ENCODE measurements at places on chromosomes 1 and 21.

GRCh38 chr1:225454733-225455132, 26.9 kb upstream of the LBR start:
- DNase-seq, result peak; percentile 87

- DNase-seq, result no peak
Measured at GRCh38 chr1:152761609-152762213, 3.9 kb downstream of the KPRP start.

DNA sequence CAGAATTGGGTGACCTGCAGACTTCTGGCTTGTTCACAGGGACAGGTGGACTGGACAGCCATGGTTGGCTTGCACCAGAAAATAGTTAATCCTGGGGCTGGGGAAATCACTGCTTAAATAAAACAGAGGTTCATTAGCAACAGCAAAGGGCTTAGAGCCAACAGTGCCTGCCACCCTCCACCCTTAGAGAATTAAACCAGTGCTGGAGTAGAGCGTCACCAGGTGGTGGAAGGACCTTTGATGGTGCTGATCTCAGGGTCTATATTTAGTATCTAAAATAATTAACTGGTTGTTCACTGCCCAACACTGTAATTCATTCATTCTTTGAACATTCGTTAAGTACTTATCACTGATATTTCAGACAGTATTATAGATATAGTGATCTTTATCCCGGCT, 34.7 kb upstream of the PDE9A start:
- DNase-seq, result no peak

DNA sequence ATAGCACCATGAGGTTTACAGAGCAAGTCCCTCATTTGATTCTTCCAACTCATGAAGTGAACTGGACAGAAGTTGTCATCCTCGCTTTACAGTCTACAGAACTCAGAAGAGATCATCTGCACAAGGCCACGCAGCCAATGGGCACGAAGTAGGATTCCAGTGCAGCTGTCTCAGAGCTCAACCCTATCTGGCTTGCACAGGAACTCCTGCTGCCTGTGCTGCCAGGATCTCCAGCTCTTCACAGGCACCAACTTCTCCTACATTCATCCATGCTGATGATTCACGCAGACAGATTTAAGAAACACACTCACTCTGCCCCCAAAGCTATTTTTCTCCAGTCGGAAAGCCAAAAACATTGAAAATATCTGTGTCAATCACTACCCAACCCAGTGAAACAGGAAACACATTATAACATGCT, 157.0 kb downstream of the RERE start:
- DNase-seq, result no peak

- no peak for DNase-seq
Measured at GRCh38 chr1:21933397-21934248, 3.5 kb downstream of the HSPG2 start.

DNA sequence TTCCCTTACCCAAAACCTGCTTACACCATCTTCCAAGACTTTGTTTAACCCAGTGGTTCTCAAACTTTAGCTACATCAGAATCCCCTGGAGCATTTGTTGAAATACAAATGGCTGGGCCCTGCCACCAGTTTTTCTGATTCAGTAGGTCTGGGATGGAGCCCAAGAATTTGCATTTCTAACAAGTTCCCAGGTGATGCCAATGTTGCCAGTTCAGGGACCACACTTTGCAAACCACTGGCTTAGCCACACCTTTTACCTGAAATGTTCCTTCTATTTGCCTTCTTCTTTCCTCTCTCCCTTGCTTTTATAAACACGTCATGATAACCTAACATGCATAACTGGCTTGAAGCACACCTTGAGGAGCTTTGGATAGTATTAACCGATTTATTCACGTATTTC, 16.1 kb upstream of the FCAMR start:
- DNase-seq, result no peak

GRCh38 chr1:164337885-164338284, 221.1 kb upstream of the PBX1 start:
- DNase-seq, result no peak

DNA sequence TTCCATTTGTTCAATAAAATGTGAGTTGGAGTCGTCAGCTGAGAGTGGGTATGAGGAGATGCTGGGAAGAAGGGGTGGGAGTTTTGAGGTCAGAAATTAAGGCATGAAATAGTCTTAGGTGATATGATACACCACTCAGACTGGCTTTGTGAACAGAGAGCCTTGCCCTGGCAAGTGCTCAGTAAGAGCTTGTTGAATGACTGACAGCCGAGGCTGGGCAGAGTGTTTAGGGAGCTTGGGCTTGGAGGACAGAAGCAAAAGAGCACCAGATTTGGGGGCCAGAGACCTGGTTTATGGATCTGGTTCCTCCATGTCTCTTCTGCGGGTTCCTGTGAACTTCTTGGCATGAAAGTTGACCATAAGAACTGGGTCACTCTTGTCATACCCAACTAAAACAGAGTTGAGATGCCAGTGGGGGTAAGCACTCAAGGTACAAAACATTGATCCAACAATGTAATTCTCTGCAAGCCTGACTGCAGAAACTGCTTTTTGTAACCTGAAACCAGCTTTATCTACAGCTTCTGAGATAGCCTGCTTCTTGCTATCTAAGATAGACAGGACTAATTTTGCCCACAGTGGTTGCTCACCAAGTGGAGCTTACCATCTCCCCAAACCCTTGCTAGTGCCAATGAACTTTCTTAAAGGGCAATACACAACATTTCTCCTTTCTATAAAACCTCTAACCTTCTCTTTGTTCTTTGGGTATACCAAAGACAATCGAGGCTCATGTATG, 126.4 kb downstream of the TENT5C start:
- DNase-seq, result no peak

DNA sequence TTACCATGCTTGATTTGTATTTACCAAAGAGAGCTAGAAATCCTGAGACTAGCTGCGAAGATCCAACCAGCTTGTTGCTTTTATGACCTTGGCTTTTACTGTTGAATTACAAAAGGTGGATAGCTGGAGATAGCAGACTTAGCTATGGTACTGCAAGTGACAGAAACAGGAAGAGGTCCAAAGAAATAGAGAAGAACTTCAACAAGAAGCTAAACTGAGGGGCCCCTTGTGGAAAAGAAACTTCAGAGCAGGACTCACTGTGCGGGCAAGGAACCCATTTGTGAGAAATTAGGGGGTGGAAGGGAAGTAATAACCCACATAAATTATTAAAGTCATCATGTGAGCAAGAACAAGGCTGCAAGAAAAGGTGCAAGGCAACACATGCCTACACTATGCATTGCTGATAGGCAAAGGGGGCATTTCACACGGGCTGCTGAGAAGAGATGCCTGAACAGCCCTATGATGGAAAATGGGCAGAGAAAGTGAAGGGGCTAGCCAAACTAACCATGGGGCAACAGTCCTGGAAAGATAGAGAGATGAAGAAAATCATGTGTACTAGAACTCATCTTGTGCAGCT, 116.6 kb upstream of the PRDX6 start:
- DNase-seq, result no peak

DNA sequence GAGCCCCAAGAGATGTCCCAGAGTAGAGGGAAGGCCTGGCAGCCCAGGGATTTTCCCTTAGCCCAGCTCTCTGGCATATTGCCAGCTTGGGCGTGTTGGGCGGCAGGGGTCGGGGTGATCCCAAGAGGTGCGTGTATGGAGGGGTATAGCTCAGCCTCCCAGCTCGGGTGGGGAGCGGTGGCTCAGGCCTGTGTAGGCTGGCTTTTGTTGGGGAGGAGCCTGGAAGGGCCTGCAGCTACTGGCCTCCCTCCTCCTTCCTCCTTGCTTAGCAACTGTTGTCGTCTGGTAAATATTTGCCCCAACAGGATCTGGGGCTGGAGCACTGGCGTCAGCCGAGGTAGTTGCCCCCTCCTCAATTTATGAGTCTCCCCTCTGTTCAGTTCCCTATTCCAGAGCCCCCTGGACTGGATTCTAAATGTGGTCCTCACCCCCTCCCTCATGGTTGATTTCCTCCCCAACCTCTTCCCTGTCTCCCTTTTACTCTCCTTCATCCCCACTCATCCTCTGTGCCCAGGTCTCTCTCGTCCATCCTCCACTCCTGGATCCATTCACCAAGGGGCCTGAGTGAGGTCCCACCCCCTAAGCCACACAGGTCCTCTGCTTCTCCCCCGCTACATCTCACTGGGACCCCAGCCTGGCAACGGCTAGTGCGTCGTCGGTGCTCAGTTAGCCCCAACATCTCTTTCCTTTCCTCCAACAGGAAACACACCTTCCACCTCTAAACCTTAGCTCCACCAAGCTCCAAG, 10.3 kb upstream of the LMNA start:
- peak; percentile 39 for DNase-seq

DNA sequence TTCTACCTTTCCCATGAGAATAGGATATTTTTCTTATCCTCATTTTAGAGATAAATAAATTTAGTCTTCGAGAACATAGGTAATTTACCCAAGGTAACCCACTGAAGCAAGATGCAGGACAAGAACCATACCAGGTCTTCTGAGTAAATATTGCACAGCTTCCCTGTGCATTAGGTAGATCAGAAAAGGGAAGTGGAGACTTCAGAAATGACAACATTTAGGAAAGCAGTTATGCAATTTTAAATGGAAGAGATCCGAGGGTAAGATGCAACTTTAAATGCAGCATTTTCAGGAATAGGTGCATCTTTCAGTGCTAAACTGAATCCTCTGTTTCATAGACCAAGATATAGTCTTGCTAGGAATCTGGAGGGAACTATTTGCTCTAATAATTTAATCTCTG, 206.4 kb upstream of the SGIP1 start:
- DNase-seq, result no peak

GRCh38 chr1:72911656-72912055, 629.3 kb upstream of the NEGR1 start:
- DNase-seq, result no peak

DNA sequence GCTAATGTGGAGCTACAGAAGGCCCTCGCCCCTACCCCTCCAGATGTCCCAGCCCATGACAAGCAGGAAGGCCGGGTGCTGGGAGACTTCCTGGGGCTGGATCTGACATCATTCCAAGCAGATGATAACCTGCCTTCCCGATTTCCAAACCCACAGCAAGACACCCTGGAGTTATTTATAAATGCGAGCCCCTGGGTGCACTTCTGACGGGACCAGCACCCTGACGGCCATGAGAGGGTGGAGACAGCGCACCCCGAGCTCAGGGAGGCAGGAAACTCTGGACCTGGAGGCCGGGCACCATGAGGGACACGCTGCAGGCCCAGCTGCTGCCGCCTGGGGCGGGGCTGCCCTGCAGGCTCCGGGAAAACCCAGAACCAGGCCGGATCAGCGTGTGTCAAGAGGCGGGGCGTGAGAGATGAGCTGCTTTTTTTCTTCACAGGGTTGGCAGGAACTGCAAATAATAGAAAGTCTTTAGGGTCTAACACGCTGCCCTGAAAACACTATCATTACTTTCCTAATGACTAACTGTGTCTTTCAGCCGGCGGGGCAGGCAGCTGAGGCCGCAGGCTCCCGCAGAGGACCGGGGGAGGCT, 2.5 kb upstream of the PCBP3 start:
- peak; percentile 39 for DNase-seq

- no peak for DNase-seq
Measured at GRCh38 chr1:47940326-47940725, 56.9 kb downstream of the TRABD2B start.

GRCh38 chr21:44436111-44436611, 19.1 kb upstream of the LRRC3 start:
- DNase-seq, result no peak

Measured in stimulated activated CD4-positive, alpha-beta T cell treated with anti-CD3 and anti-CD28 coated beads, Interleukin-15, amount 100 ng/mL, for 24 hours (primary cell).